NCI-H1436 treated with DMSO at 0.1 percent for 48 hours (cell line): ENCODE measurements at places on chromosomes 3 and 15.

DNA sequence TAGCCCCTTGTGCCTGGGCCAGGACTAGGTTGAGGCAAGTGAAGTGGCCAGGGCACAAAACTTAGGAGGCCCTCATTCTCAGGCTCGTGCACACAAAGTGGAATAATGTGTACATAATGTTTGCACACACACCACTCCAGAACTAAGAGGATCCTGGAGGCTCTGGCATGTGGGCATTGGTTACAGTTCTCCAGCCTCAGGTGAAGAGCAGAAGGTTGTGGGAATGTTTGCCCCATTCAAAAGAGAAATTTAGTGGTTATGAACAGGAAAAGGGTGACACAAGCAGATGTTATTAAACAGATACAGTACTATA, 31.3 kb downstream of the ASB7 start:
- DNase-seq: no peak

DNA sequence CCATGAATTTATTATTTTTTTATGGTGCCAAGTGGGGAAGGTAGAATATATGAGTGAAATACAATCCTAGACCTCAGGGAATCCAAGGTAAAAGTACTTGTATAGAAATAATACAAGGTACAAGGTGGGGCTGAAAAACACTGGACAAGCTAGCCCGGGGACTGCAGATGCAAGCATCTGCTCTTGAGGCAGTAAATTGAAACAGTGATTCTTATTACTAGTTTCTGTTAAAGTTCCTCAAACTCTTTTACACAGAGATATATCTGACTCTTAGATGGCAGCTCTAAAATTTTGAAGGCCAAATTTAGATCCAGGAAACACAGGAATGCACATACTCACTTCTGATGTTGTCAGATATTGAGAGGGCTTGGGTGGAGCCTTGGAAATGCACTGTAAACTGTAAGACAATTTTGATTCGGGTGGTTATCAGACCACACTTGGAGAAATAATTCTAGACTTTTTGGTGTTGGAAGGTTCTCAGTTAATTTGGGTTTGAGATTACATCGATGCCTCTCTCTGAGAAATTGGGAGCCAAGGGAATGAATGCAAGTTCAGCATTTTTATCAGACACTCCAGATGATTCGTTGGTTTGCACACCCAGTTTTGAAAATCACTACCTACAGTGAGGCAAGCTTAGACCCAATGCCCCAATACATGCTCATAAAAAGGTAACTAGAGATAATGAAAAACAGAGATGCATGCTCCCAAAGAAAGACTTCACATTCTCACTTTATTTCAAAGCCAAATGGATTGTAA, 7.3 kb downstream of the TP63 start:
- no peak for DNase-seq

DNA sequence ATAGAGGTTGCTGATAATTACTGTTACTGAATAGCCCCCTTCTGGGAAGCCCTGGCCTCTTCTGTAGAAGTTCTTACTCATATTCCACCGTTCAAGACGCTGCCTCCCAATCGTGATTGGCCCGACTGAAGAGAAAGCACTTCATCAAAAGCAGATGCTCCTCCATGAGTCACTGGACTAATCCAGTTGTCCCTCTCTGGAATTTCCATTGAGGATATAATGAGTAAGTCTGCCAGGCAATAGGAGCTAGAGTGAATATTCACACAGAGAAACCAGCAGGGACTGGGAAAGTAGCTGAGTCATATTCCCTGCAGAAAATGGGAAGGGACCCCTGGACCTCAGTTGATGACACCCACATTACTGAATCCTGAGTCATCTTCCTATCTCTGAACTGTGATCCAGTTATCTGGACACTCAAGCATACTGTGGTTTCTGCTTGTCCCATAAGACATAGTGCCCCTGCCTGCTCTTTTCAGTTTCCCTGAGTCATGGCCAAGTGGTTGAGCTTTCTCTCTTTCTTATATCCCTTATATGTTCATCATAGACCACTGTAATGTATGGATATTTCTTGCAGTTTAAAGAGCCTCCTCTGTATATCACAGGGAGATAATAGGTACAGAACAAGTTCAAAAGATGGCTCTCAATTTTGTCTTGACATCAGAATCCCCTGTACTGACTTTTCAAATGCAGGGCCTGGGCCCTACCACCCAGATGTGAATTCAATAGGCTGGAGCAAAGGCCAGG, 151.2 kb upstream of the CDIN1 start:
- DNase-seq: no peak

DNA sequence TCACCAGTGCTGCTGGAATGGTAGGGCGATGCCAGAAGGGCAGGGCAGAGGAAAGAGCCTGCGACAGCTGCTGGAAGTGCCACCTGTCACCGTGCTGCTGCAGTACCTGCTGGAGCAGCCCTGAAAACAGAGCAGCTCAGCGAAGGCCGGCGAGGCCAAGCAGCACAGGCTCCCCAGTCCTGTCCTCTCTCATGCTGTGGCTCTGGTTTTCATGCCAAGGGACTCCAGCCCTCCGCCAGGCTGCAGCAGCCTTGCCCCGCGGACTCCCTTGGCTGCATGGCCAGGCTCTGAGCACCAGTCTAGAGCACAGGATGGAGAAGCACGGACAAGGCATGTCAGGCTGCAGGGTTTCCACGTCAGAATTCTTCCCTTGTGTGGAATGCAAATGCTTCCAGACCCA, 43.9 kb downstream of the ADCY5 start:
- DNase-seq: no peak

DNA sequence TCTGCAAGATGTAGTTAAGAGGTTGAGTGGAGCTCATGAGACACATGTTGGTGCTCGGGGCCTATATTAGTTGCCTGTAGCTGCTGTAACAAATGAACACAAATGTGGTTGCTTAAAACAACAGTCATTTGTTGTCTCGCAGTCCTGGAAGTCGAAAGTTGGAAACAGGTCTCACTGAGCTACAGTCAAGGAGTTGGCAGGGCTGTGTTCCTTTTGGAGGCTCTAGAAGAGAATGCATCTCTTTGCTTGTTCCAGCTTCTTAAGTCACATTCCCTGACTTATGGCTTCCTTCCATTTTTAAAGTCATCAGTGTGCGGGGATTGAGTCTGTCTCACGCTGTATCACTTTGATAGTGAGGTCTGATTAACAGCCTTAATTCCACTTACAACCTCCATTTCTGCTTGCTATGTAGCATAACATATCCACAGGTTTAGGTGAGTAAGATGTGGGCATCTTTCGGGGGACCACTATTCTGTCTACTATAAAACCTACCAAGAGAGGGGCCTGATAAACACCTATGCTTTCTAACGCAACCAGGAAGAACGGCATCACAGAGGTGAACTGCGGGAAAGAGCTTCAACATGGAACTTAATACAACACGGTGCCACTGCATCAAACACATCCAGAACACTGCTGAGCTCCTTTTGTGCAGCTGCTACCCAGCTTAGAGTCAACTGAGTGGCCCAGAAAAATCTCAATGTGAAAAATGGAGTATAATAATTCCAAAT, 119.4 kb downstream of the ATP10A start:
- no peak for DNase-seq

GRCh38 chr15:84681831-84682230, 23.8 kb upstream of the NMB start:
- DNase-seq: no peak

GRCh38 chr3:27671101-27671500, 51.0 kb downstream of the EOMES start:
- no peak for DNase-seq

DNA sequence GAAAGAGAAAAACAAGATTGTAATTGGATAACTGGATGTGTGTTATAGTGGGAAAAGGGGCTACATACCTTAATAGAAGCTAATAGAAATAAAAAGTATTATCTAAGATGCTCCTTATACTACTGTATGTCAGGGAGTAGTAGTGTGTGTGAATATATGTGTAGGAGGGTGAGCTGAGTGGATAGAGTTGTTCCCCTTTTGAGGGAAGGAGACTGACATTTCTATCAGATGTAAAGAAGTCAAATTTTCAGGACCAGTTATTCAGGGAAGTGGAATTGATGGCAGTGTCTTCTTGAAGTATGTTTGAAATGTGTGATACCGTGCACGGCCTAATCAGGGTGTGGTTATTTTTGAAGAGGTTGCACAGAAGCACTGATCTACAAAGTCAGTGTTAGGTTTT, 49.1 kb downstream of the PCOLCE2 start:
- DNase-seq: no peak

DNA sequence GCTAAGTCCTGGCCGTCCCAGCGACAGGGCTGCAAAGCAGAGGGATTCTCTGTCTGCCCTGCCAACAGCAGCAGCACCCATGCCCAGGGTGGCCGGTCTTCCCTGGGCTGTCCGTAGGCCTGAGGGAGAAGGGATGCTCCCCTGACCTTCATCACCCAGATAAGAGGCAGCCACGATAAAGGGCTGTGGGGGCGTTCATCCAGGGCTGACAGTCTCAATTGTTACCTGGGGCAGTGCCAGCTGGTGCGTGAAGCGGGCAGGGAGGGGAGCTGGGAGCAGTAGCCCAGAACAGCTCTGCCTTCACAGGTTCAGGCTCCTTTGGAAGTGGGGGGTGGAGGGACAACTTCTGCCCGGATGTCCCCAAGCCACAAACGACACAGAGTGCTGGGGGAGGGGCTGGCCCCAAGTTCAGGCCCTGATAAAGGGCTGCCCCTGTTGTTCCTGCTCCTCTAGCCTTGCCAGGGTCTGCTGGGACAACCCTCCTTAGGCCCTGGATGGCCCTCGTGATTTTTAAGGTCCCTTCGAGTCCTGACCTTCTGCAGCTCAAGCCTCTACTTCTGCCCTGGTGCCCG, 94.7 kb downstream of the RAB11A start:
- DNase-seq: no peak

DNA sequence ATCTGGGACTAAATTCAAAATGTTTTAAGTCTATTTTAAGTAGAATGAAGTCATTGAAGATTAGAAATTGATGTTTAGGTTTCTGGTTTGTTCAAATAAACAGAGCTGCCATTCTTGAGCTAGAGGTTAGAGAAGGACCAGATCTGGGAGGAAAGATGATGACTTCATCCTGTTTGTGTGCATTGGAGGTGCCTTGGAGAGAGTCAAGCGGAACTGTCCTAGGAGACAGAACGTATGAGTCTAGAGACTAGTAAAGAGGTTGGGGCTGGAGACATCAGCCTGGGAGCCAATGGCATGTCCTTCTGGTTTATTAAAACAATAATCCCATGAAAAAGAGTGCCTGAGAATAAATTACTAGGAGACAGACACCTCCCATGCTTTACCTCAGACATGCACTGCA, 303.4 kb downstream of the KBTBD8 start:
- DNase-seq: no peak

DNA sequence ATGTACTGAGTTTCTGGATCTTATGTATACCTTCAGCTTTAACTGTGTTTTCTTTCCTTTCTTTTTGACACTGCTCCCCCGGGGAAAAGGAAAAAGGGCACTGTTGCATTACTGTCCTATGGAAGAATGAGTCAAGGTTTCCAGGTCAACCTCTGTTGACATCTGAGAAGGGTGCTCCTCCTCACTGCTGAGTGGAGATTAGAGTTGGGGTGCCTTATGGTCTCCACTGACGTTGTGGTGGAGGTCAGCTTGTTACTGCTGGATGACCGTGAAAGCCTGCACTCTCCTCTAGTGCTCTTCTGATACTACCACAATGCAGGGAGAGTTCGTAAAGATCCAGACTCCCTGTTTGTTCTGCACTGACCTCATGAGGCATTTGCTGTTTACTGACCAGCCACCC, 252.1 kb upstream of the GRM7 start:
- DNase-seq: no peak

- no peak for DNase-seq
Measured at GRCh38 chr3:52399593-52399992, 45.3 kb downstream of the SEMA3G start.

DNA sequence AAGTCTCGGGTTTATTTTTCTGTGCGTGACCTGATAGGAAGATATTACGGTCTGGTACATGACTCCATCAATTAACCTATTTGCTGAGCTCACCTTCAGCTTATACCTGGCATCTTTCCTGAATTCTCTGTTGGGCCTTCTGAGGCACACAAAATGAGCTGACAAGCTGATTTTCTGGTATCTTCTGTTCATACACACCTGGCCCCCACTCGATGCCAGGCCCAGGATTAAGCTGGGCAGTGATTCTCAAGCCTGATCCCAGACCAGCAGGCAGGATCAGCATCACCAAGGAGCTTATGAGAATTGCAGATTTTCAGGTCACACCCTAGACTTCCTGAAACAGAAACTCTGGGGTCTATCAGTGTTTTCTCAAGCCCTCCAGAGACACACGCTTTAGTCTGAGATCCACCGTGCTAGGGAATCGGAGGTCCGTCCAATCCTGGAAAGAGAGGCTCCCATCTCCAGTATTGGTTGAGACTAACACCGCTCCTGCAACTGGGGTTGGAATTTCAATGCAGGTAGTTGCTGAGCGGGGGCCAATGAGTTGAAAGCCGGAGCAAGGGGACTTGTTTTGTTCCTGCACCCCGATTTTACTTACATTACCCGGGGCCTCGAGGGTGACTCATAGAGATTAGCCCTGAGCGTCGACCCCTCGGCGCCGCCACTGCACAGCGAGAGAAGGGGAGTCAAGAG, 636 bp upstream of the EIF1B start:
- DNase-seq: no peak
